Ascending aorta (tissue), 2 donors: ENCODE measurements at places on chromosomes 12 and 14. TPM values are rescaled to one million over a fixed set of nuclear protein-coding genes. Genes with fewer than 3 reads are reported as not detected.

- DNase-seq = peak; percentile 67
- peaks cover 23% of the 10 kb centered on the region for H3K36me3 ChIP-seq
- H3K27me3 ChIP-seq = no peaks in the 10 kb centered on the region
- peak overlapping the region; percentile 90 for H3K27ac ChIP-seq
- H3K4me1 ChIP-seq = peaks cover 45% of the 10 kb centered on the region
These were observed 96.7 kb downstream of the RFLNA start for GRCh38 chr12:124391340-124392261.

Gene PIK3C2G
- total RNA-seq = not detected

Gene TSPAN9
- total RNA-seq = 109 TPM

GRCh38 chr14:96582995-96583394 lies 80.8 kb downstream of the PAPOLA start:
- no peak overlapping the region for H3K4me3 ChIP-seq
- H3K4me1 ChIP-seq = no peaks in the 10 kb centered on the region
- no peak for DNase-seq
- no peaks in the 10 kb centered on the region for H3K27me3 ChIP-seq
- H3K27ac ChIP-seq = no peak overlapping the region
- no peaks in the 10 kb centered on the region for H3K36me3 ChIP-seq

Gene SPIC
- not detected for total RNA-seq

DNA sequence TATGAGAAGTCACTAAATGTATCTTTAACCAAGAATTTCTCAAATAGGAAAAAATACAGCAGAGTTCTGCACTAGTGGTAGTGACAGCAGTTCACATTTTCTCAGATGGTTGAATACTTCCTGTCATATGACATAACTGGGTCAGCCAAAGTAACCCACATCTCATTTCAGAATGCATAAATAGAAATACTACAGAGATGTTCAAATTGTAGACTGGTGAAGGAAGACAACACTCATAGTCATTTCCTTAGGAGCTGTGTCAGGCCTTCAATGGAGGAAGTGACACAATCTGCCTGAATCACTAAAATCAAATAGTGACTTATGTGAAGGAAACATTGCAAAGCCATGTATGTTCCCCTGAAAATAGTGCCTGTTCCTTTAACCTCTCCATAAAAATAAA lies 32.4 kb downstream of the FERMT2 start:
- DNase-seq = no peak
- H3K27me3 ChIP-seq = no peaks in the 10 kb centered on the region
- peaks cover 9% of the 10 kb centered on the region for H3K36me3 ChIP-seq
- H3K4me3 ChIP-seq = no peak overlapping the region
- H3K4me1 ChIP-seq = peaks cover 62% of the 10 kb centered on the region
- peak overlapping the region; percentile 82 for H3K27ac ChIP-seq

Gene SOX5
- total RNA-seq = 18.2 TPM

Gene EIF2S1
- 55.1 TPM for total RNA-seq

- no peaks in the 10 kb centered on the region for H3K36me3 ChIP-seq
- no peak overlapping the region for H3K27ac ChIP-seq
- no peak overlapping the region for H3K4me3 ChIP-seq
- no peaks in the 10 kb centered on the region for H3K27me3 ChIP-seq
- no peaks in the 10 kb centered on the region for H3K4me1 ChIP-seq
These were observed 10.4 kb upstream of the FBLN5 start for GRCh38 chr14:91957876-91958313.

Gene EIF2S3B
- not detected for total RNA-seq
